ENCODE measurements at places on chromosomes 5 and 9. TPM values are rescaled to one million over a fixed set of nuclear protein-coding genes. Genes with fewer than 3 reads are reported as not detected.
A peak's percentile ranks its signal among the peaks of the same experiment; 100 is the strongest.

Gene CDC25C
- 5.6 TPM for total RNA-seq

Gene FBLL1
- total RNA-seq: not detected

GRCh38 chr9:93009337-93010015 is 49.0 kb upstream of the SUSD3 start:
- no peak overlapping the region for H3K4me3 ChIP-seq
- H3K36me3 ChIP-seq: peaks cover 32% of the 10 kb centered on the region
- H3K4me1 ChIP-seq: peaks cover 1% of the 10 kb centered on the region
- no peak for DNase-seq
- H3K27me3 ChIP-seq: no peaks in the 10 kb centered on the region

DNA sequence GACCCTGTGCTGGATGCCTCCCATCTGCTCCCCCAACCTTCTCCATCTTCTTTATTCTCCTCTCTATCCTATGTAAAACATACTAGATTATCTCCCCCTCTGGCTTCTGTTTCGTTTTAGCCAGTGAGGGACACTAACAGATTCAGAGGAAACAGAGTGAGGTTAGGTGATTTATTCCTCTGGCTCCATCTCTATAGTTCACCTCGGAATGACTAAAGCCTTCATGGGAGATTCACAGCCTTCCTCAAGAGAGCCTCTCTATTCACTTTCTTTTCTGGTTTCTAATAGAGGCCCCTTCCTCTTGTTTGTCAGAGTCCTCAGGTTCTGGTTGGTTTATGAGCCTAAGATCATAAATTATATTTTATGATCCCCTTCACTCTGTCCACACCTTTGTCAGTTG is 633.1 kb upstream of the TYRP1 start:
- no peaks in the 10 kb centered on the region for H3K27me3 ChIP-seq
- H3K4me1 ChIP-seq: no peaks in the 10 kb centered on the region
- H3K4me3 ChIP-seq: no peak overlapping the region
- H3K27ac ChIP-seq: no peak overlapping the region
- no peaks in the 10 kb centered on the region for H3K36me3 ChIP-seq

DNA sequence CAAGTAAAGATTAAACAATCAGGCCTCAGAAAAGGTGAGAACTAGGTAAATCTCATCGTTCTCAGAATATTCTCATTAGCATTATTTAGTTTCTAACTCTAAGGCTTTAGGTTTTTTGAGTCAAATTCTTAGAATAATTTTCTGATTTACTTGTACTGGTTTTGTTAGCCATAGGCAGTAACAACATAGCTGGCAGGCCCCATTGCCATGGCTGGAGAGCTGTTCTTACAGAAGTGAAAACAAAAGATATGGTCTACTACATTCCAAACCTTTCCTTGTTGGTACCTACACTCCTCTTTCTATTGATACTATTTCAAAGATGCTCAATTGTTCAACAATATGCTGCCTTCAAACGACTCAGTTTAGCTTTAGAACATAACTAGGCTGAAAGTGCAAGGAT is 27.3 kb downstream of the IFNW1 start:
- DNase-seq: no peak
- peaks cover 25% of the 10 kb centered on the region for H3K27me3 ChIP-seq
- H3K36me3 ChIP-seq: no peaks in the 10 kb centered on the region
- no peak overlapping the region for H3K27ac ChIP-seq
- H3K4me1 ChIP-seq: no peaks in the 10 kb centered on the region
- no peak overlapping the region for H3K4me3 ChIP-seq

DNA sequence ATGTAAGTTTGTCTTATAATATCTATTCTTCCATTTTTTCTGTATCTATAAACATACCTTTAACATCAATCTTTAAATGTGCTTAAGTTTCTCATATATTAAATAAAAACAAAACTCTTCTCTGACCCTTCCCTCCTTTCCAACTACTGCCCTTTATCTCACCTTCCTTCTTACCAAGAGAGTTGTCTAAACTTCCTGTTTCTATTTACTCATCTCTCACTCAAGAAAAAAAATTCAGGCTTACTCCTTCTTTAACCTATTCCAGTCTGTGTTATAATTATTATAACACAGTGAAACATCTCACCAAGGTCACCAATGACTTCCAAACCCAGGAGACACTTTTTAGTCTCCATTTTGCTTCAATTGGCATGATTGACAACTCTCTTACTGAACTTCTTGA is 140.9 kb downstream of the CCDC171 start:
- no peak for DNase-seq
- H3K4me1 ChIP-seq: no peaks in the 10 kb centered on the region
- H3K27ac ChIP-seq: no peak overlapping the region
- H3K36me3 ChIP-seq: no peaks in the 10 kb centered on the region
- H3K4me3 ChIP-seq: no peak overlapping the region

GRCh38 chr5:139383275-139383992 is at the start of gene SLC23A1:
Gene SLC23A1, minus strand, starts transcription at chr5:139383297. Its CDS starts 44 bp downstream, at chr5:139383253.
- H3K4me3 ChIP-seq: no peak within 1 kb of the TSS
- no peaks in the 10 kb centered on the region for H3K27me3 ChIP-seq
- H3K4me1 ChIP-seq: peaks cover 50% of the 10 kb centered on the region
- peak within 1 kb of the TSS; percentile 55 for H3K27ac ChIP-seq
- no peak for DNase-seq
- H3K36me3 ChIP-seq: peaks cover 3% of the 10 kb centered on the region

DNA sequence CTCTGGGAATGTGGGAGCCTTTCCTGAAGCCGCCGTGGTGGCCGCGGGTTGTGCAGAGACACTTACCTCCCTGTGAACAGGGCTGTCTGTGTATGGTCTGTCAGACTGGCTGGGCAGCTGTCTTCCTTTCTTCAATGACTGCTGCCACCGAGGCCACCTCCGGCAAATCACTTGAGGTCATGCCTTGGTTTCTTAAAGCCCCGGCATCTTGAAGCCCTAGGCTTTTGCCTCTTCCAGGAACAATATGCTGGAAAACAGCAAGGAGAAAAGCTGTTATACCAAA is 79.5 kb upstream of the ZSWIM6 start:
- no peak for DNase-seq
- no peaks in the 10 kb centered on the region for H3K4me1 ChIP-seq
- H3K27me3 ChIP-seq: peaks cover 2% of the 10 kb centered on the region
- no peak overlapping the region for H3K27ac ChIP-seq
- no peak overlapping the region for H3K4me3 ChIP-seq

- H3K27ac ChIP-seq: peak overlapping the region; percentile 44
- no peaks in the 10 kb centered on the region for H3K36me3 ChIP-seq
- H3K4me3 ChIP-seq: peak overlapping the region; percentile 49
- peaks cover 33% of the 10 kb centered on the region for H3K4me1 ChIP-seq
Measured at GRCh38 chr5:159773062-159773924, 143.0 kb upstream of the ADRA1B start.

DNA sequence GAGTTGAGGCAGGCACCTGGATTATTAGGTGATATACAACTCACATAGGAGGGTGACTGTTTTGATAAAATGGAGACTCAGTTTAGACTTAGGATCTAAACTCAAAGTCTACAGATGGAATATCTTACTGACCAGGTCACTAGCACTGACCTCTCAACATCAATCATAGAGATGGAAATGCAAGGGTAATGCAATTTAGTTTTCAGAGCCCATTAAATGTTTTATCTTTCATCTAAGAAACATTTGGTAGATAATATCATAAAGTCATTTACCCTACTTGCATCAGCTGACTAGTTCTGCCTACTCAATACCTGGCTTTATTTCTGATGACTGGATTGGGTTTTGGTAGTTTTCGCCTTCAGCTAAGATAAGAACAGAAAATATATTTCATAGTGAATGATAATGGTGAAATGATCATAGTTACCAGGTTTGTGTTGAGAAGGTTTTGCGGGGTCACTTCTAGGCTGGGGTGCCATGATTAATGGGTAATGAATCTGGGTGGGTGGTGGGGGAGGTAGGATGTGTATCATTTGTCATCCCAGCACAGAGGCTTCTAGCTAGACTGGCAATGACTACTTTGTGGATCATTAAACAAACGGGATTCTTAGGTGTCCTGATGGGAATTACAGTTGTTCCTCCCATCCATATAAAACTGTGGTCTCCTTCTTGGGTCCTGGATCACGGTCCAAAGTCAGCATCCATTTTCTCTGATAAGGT is 173.4 kb downstream of the PPP2R2B start:
- no peaks in the 10 kb centered on the region for H3K4me1 ChIP-seq
- H3K27me3 ChIP-seq: peaks cover 3% of the 10 kb centered on the region
- H3K36me3 ChIP-seq: no peaks in the 10 kb centered on the region
- DNase-seq: no peak
- H3K4me3 ChIP-seq: no peak overlapping the region
- no peak overlapping the region for H3K27ac ChIP-seq

- H3K36me3 ChIP-seq: no peaks in the 10 kb centered on the region
Measured at GRCh38 chr5:37662789-37663485, 176.9 kb downstream of the GDNF start.

DNA sequence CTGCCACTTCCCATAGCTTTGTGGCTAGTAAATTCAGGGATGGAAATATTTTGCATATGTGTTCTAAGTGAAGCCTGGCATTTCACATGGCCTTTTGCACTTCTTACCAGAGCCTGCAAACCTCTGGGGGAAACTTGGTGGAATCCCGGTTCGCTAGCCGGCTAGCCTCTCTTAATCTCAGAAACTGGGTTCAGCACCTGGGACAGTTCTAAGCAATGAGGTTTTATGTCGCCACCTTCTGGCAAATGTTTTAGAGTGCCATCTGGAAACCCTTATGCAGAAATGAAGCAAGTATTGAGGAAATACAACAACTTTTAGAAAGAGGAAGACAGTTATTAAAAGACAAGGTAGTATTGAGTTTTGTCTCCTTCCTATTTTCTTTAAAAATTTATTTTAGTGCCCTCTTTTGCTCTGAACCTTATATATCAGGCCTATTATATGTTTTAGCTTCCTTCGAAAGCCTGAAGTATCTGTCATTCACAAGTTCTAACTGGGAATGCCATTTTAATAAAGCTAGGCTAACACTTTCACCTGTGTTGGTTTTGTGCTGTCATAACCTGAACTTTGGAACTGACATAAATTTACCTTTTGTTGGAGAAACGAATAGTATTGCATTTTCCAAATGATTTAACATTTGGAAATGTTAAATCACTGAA is 963 bp upstream of the HTR1A start:
- no peak overlapping the region for H3K4me3 ChIP-seq
- peaks cover 15% of the 10 kb centered on the region for H3K27me3 ChIP-seq
- no peaks in the 10 kb centered on the region for H3K4me1 ChIP-seq
- peak; percentile 2 for DNase-seq
- H3K36me3 ChIP-seq: no peaks in the 10 kb centered on the region

DNA sequence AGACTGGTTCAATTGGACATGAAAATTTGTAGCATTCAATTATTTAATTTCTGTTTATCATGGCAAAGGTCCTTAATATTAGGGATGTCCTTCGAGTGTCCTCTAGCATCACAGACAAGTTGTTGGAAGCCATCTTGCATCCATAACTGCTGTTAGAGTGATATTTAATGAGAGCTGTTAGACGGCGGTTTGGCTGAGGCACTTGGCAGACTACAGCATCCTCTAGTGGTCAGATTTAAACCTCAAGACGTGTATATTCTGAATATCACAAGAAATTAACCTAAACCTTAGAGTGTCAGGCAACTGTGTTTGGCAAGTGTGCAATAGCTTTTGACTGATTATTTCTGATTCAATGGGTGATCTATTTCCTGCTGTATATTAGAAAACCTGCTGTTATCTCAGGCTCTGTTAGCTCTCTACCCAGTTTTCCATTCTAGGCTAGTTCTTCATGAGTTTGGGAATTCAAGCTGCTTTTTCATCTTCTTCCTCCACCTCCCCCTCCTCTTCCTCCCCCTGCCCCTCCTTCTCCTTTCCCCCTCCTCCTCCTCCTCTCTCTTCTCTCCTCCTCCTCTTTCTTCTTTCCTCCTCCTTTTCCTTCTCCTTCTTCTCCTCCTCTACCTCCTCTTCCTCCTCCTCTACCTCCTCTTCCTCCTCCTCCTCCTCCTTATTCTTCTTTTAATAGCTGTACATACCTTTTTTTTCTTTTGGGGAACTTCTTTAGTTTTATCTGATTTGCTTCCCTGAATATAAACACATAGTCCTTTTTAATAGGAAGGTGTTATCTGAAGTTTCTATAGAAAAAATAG is 8.6 kb downstream of the SPINK1 start:
- H3K27me3 ChIP-seq: peaks cover 11% of the 10 kb centered on the region
- no peak overlapping the region for H3K4me3 ChIP-seq
- no peaks in the 10 kb centered on the region for H3K36me3 ChIP-seq
- no peak overlapping the region for H3K27ac ChIP-seq
- no peaks in the 10 kb centered on the region for H3K4me1 ChIP-seq

DNA sequence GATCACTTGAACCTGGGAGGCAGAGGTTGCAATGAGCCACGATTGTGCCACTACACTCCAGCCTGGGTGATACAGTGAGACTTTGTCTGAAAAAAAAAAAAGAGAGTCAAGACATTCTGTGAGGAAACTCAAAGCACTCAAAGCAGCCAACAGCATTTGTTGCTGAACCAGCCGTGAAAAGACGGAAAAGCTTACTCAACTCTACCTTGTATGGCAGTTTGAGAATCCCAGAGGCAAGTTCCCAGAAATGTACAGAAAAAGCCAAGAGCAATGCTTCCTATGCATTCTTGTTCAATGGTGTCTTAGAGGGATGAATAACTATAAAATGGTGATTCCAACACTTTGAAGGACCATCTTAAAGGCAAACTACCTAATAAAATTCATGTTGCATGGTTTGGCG is 170.2 kb downstream of the HSD17B3 start:
- H3K36me3 ChIP-seq: no peaks in the 10 kb centered on the region
- peaks cover 15% of the 10 kb centered on the region for H3K27me3 ChIP-seq
- H3K4me1 ChIP-seq: peaks cover 8% of the 10 kb centered on the region
- DNase-seq: no peak
- H3K27ac ChIP-seq: no peak overlapping the region

GRCh38 chr5:96317945-96318344 is 115.1 kb downstream of the PCSK1 start:
- DNase-seq: no peak
- peaks cover 7% of the 10 kb centered on the region for H3K27me3 ChIP-seq
- H3K27ac ChIP-seq: no peak overlapping the region
- H3K4me1 ChIP-seq: no peaks in the 10 kb centered on the region
- no peak overlapping the region for H3K4me3 ChIP-seq
- no peaks in the 10 kb centered on the region for H3K36me3 ChIP-seq

DNA sequence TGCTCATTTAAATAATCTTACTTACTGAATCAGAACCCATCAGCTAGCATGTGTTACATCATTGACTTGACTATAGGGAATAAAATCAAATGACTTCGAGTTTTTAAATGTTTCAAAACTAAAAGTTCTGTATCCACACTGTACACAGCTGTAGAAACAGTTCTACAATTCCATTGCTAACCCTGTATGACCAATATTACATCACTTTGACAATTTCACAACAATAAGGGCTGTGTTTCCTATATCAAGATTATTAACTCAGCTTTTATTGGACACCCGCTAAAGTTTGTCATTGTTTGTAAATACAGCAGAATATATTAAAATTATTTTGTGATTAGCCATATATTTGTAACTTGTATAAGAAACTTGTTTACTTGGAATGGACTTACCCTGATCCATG is 540.8 kb downstream of the PRELID2 start:
- H3K27me3 ChIP-seq: no peaks in the 10 kb centered on the region
- no peak for DNase-seq
- H3K4me3 ChIP-seq: no peak overlapping the region
- no peaks in the 10 kb centered on the region for H3K4me1 ChIP-seq
- no peak overlapping the region for H3K27ac ChIP-seq
- no peaks in the 10 kb centered on the region for H3K36me3 ChIP-seq
